ENCODE measurements at places on chromosomes 4 and X.

DNA sequence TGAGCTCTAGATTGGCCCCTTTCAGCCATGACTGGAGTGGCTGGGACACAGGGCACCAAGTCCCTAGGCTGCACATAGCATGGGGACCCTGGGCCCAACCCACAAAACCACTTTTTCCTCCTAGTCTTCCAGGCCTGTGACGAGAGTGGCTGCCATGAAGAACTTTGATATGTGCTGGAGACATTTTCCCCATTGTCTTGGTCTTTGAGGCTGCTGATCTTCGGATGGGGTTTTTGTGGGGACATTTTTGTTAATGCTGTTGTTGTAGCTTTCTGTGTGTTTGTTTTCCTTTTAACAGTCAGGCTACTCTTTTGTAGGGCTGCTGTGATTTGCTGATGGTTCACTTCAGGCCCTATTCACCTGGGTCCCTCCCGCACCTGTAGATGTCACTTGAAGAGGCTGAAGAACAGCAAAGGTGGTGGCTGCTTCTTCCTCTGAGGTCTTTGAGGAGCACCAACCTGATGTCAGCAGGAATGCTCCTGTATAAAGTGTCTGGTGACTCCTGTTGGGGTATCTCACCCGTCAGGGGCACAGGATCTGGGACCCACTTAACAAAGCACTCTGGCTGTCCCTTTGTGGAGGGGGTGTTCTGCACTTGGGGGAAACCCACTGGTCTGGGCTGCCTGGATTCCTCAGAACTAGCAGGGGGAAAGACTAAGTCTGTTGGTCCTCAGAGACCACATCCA, 49.6 kb upstream of the GRID2 start:
- DNase-seq: no peak

DNA sequence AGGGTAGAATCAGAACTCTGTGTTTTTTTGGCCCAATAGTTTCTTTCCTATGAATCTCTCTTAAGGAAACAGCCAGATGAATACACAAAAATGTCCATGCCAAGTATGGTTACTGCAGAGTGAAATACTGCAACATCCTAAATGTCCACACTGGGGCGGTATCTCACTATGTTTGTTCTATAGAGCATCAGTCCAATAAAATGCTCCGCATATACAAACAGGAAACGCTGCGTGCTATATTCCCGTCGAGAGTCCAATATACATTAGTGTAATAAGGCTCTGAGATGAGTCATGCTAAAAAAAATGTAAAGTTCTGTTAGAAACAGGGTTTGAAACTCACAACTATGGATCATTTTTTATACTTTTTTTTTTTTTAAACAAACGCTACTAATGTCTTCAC, 72.9 kb upstream of the ENOX2 start:
- DNase-seq: peak; percentile 39

- no peak for DNase-seq
Observed at GRCh38 chr4:48299560-48299959, 29.9 kb upstream of the TEC start.

DNA sequence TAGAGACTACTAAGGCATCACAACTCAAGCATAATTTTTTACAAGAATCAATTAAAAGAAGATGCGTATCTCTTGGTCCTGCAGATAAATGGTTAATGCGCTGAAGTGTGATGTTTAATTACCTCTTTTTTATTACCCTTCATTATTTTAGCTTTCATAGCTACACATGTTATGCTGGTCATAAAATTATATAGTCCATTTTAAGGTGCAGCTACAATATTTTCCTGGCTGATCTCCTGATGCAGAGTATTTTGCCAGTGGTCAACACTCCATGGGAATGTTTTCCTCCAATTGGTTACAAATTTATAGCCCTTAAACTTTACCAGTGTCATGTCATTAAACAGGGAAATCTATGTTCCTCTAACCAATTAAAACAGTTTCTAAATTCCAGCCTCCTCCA, 1617.2 kb downstream of the PCDH7 start:
- DNase-seq: no peak

DNA sequence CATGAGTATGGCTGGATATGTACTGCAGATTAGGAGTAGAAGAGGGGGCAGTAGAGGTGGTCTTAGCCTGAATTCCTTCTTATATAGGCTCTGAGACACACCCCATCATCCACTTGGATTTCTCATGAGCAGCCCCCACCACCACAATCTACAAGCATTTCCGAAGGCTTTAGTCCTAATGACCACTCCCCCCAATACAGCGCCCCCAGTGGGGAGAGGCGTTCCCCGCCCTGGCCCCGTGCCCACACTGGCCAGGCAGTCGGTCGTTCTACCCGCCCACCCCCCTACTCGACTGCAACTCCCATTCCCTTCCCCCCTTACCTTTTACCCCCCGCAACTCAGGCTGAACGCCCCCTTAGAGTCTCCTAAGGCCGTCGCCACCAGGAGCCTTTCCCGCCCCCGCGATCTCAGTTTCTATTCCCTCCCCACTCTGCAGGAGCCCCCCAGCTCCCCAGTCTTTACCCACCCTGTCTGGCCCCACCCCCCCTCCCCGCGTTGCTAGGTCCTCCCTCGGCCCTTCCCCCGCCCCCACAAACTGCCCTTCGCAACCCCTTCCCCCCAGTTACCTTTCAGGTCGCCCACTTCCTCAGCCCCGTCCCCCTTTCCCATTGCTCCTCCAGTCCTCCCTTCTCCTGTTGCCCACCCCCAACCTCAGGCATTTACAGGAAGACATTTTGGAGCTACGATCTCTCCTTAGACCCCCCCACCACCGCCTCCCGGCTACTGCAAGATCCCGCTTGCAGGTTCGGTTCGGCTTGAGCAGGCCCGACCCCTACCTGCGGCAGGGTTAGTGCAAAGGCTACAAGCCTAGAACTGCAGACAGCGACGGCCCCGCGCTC, 468 bp downstream of the ZMYM3 start:
- DNase-seq: peak; percentile 45

DNA sequence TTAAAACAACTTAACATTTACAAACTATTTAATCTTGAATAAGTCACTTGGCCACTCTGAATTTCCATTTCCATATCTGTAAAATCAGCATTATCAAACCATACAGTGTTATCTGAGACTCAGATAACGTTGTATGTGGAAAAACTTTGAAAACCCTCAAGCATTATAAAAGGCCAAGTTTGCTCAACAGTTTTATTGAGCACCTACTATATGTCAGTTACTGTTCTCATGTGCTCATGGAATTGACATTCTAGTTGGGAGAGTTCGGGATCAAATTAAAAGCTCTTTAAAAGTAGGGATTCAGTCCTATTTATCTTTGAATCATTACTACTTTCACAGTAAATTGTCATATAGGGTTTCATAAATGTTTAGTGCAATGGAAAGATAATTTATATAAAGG, 97.9 kb downstream of the FRMPD4 start:
- no peak for DNase-seq

DNA sequence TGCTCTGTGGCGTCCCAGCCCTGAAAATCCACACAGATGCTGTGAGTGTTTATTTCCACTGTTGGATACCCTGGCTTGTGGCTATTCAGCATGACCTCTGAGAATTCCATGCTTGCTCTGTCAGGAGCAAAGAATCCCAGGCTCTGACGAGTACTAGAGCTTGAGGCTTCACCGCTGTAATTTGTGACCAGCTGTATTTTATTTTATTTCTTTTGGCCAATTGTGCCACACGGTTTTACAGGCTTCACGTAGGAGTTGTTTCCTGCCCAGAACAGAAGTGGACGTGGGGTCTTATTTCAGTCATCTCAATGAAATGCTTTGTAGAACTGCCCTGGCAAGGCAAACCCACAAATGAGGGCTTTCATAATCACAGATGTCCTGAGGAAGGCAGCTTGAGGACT, 69.4 kb upstream of the CLDN34 start:
- DNase-seq: no peak

- DNase-seq: no peak
Observed at GRCh38 chr4:126762663-126763247, 870.0 kb upstream of the INTU start.

GRCh38 chr4:158259955-158260575, 49.8 kb downstream of the TMEM144 start:
- no peak for DNase-seq

DNA sequence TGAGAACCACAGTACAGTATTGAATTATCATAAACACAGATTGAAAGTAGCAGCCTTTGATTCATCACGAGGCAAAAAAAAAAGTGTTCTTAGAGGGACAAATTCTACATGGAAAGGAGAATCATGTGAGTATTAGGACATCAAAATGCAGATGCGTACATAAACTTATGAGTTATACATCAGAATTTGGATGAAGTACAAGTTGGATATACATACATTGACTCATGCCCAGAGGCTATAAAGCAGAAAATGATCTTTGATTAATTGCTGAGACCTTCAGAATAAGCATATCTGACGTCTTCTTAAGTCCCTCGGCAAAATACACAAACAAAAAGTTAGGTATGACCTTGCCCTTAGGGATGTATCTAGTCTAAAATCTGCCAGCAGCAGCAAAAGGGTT, 206.4 kb downstream of the LDB2 start:
- no peak for DNase-seq

- no peak for DNase-seq
Observed at GRCh38 chr4:124409044-124409443, 303.5 kb downstream of the ANKRD50 start.

DNA sequence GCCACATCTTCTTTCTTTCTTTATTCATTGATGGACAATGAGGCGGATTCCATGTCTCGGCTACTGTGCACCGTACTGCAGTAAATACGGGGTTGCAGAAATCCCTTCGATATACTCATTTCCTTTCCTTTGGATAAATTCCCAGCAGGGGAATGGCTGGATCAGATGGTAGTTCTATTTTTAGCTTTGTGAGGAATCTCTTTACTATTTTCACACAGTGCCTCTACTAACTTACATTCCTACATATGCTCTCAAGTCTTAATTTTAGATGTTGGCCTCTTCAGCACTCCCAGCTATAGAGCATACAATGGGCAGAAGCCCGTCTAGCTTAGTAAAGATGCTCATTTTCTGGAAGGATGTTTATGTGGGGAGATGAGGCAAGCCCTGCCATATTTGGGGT, 317.4 kb downstream of the ASMT start:
- no peak for DNase-seq

DNA sequence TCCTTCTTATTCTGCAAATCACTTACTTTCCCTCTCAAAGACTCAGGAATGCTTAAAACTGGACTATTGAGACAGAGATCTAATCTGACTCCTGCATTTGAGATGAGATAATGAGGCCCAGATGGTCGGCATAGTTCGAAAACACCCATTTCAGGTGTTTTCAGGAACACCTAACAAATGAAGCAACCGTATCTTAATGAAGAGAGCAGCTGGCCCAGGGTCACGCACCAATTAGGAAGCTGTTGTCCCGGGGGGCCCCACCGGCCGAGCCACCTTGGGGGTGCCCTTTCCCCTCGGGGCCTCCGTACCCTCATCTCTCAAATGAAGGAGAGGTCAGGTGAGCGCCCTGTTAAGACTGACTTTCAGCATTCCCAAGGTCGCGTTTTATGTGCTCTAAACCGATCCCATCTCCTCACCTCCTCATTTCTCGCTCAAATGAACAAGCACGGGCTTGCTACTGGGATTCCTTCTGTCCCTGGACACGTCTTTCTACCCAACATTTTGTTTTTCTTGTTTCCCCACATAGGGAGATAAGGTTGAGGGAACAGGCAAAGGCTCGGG, 824 bp downstream of the LRPAP1 start:
- no peak for DNase-seq

DNA sequence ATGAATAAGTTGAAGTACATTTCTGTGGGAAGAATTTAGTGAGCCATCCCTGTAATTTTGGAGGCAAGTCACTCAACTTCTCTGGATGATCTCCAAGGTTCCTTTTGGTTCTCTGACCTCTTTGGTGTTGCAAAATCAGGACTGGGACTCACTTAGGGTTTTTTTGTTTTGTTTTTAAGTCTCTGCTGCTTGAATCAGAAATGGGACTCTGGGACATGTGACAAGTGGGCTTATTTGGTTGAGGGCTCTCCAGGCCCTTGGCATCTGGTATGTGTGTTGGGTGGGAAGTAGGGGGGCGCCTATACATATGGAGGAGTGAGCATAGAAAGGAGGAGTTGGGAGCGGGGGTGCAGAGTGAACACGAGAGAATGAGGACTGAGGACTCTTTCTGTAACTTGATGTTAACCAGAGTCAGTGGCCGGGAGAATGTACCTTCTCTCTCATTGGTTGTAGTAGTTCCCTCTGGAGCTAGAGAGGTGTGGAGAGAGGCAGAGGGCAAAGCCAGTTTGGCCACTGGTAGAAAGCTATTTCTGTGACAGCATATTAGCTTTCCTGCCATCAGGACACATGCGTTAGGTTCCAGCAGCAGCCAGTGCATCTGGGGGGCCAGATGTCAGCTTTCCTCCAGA, 1.9 kb downstream of the ARHGAP10 start:
- DNase-seq: no peak

DNA sequence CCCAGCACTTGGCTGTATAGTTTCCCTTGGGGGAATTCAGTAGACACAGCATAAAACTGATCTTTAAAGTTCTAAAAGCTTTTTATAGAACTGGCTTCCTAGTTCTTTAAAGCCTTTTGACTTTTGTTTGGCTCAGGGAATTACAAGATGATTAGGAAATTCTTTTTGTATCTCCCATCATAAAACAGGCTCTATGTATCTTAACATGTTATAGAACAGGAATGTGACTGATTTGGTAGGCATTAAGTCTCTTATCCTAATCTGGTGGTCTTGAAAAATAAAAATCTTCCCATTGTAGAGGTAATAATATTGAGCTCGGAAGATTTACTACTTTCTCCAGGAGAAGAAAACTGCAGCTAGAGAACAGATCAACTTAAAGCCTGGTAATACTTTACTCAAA, 262.7 kb downstream of the KCNIP4 start:
- DNase-seq: no peak

DNA sequence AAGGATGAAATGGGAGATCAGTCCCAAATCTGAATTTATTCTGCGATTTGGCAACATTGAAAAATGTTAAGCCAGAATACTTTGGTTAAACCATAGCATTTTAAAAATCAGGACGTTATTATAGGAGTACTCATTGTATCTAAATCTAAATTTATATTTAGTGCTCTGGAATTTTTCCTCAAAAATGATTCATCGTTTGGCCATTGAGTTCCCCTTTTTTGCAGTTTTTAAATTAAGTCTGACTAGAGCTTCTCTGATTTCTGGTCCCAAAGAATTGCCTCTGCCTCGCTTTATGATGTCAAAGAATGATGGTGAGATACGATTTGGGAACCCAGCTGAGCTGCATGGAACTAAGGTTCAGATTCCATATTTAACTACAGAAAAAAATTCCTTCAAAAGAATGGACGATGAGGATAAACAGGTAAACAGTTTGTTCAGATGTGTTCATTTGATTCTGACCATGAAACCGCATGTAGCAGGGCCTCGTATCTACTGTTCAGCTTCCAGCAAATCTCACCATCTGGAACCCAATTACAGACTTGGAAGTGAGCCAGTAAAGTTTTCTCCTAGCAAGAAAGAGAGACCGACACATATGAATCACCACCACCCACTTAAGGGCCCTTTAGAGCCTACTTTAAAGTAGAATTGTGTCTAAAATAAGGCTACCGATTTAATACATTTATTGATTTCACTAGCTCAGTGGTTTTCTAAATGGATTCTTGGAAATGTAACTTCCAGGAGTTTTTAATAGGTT, 75.6 kb downstream of the REPS2 start:
- no peak for DNase-seq

DNA sequence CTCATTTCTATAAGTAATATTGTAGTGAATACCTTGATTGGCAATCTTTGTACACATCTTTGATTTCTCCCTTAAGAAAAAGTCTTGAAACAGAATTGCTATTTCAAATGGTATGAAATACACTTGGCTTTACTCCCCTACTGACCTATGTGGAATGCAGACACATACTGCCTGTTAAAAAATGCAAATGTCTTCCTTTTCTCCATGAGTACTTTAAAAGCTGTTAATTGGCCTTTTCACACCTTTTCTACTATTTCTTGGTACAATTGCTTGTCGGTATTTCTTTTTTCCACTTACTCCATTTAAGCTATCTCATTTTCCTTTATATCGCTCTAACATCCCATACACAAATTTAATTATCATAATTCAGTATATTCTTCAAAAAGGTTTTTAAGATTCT, 87.2 kb downstream of the FRYL start:
- no peak for DNase-seq

All from CD4-positive, alpha-beta T cell treated with Interleukin-17A for 4 hours (primary cell).